ENCODE measurements at places on chromosomes 3 and 15. TPM values are rescaled to one million over a fixed set of nuclear protein-coding genes. Genes with fewer than 3 reads are reported as not detected.

Gene RASGRF1
- total RNA-seq = 29.1 TPM

Gene ARGFX
- not detected for total RNA-seq

Gene SERF2
- total RNA-seq = 973 TPM

Gene DIPK2A
- total RNA-seq = 40.2 TPM

Gene IGF1R
- total RNA-seq = 9.6 TPM

Gene TEX55
- total RNA-seq = not detected

Gene CX3CR1
- total RNA-seq = not detected

Gene CADM2
- 1.8 TPM for total RNA-seq

Gene RBP2
- 0.78 TPM for total RNA-seq

Gene PCSK6
- total RNA-seq = 2.2 TPM

Gene GP5
- 0.31 TPM for total RNA-seq

Gene TMCO5A
- total RNA-seq = not detected

Gene CFAP100
- not detected for total RNA-seq

Gene KIF23
- total RNA-seq = 12.0 TPM

Gene NAALADL2
- 14.8 TPM for total RNA-seq

Gene TMEM207
- not detected for total RNA-seq

Gene CHST14
- 15.6 TPM for total RNA-seq

Gene SERINC4
- total RNA-seq = 0.10 TPM

Gene PP2D1
- not detected for total RNA-seq

Gene MNS1
- total RNA-seq = 2.4 TPM

Gene SLC6A6
- 63.3 TPM for total RNA-seq

Gene NMD3
- total RNA-seq = 38.0 TPM

Gene DISP2
- 1.6 TPM for total RNA-seq

Gene SLC22A14
- total RNA-seq = 0.78 TPM

Gene ZPLD1
- 0.59 TPM for total RNA-seq

Gene TM4SF18
- total RNA-seq = not detected

Gene RABL3
- total RNA-seq = 16.8 TPM

Gene STRIT1
- total RNA-seq = not detected

Gene GOLGA6B
- 0.21 TPM for total RNA-seq

Gene NR2E3
- not detected for total RNA-seq

Gene GOLGA6L25
- total RNA-seq = not detected

Gene EPHB1
- total RNA-seq = 0.86 TPM

Gene PLSCR5
- not detected for total RNA-seq

Gene MYZAP
- 3.9 TPM for total RNA-seq

Gene P2RY12
- total RNA-seq = not detected

Gene ALPK3
- 190 TPM for total RNA-seq

Gene LMAN1L
- total RNA-seq = not detected

Gene STRA6
- not detected for total RNA-seq

Gene CCR2
- not detected for total RNA-seq

Gene ZNF860
- total RNA-seq = 0.36 TPM

Measured in myocyte (in vitro differentiated cells).